BE2C (cell line): ENCODE measurements at places on chromosomes 11 and 22.

- no peak for DNase-seq
These were observed 122.6 kb upstream of the SORL1-AS1 start for GRCh38 chr11:121575250-121575962.

GRCh38 chr11:69010964-69011623, 2.0 kb downstream of the MRGPRF start:
- DNase-seq = no peak

- no peak for DNase-seq
These were observed 515 bp downstream of the CTR9 start for GRCh38 chr11:10751581-10751940.

GRCh38 chr22:27757928-27758525, 43.5 kb downstream of the MN1 start:
- DNase-seq = no peak

- no peak for DNase-seq
These were observed 6.1 kb downstream of the ZNF74 start for GRCh38 chr22:20399866-20400605.

- DNase-seq = no peak
These were observed 11.8 kb downstream of the TMEM184B start for GRCh38 chr22:38260761-38261681.

DNA sequence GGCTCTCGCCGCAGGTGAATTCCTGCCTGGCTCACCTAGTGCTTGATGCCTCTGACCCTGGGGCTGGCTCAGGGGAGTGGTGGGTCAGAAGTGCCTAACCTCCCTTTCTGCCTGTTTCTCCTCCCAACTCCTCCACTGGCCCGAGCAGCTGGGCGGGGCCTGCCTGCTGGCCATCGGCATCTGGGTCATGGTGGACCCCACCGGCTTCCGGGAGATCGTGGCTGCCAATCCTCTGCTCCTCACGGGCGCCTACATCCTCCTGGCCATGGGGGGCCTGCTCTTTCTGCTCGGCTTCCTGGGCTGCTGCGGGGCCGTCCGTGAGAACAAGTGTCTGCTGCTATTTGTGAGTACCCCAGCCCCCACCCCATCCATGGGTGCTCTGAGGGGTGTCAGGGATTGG, 41.1 kb downstream of the TP53I11 start:
- no peak for DNase-seq
